ENCODE measurements at places on chromosomes 2 and 18.
A peak's percentile ranks its signal among the peaks of the same experiment; 100 is the strongest.

DNA sequence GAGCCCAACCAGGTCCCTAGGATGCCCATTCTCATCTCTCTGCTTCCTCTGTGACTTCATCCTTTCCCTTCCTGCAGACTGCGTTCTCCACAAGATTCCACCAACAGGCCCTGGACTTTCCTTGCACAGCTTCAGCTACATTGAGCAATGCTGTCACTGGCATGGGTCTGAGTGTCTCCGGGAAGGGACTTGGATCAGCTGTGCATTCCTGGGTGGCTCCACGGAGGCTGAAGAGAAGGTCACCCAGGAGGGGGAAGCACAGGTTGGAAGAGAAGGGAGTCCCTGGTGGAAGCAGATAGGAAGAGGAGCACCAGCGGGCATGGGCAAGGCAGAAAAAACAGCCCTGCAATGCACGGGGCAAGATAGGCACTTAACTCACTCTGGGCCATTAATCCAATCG lies 140.5 kb downstream of the UXS1 start:
- no peak for DNase-seq

- peak; percentile 43 for DNase-seq
Observed at GRCh38 chr2:230643576-230644291, 68.9 kb upstream of the CAB39 start.

DNA sequence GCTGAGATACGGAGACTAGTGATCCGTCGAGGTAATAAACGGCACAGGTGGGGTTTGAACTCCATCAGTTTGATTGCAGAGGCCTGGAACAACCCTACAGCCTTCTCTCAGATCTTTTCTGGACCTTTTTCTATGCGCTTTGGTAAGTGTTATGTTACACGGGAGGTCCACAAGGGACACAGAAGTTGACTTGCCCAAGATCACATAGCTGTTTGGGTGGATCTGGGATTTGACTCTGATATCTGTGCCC lies 1.1 kb upstream of the DNPEP start:
- no peak for DNase-seq

DNA sequence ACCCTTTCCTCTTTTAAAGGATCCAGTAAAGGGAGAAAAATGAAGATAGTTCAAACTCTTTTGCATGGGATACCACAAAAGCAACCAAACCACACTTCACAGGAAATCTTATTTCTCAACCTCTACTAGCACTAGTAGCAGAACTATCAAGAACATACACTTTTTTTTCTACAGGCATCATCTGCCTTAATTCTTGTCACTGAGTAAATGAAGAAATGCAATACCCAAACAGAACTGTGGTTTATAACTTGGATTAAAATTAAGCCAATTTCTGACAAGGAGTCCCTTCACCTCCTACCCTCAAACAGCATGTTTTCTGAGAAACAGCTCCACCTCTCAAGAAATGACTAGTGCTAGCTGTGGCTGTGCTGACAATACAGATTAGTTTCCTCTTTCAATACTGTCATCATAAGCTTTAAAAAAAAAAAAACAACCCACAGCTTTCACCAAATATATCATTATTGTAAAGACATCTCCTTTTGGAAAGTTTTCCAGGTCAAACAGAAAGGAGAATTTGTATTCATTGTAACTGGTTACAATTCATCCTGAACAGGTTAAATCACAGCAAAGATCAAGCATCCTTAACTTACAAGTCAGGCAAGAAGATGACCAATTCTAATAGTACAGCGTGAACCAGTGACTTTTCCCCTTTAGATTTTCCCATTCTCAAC lies 44.4 kb downstream of the PTPN2 start:
- no peak for DNase-seq

GRCh38 chr18:22417496-22418188 lies at the start of gene CTAGE1:
Gene CTAGE1, minus strand, starts transcription at chr18:22417915. Its CDS starts 104 bp downstream, at chr18:22417811.
- no peak for DNase-seq

- DNase-seq, result no peak
Observed at GRCh38 chr2:192969055-192969454, 774.3 kb upstream of the TMEFF2 start.

DNA sequence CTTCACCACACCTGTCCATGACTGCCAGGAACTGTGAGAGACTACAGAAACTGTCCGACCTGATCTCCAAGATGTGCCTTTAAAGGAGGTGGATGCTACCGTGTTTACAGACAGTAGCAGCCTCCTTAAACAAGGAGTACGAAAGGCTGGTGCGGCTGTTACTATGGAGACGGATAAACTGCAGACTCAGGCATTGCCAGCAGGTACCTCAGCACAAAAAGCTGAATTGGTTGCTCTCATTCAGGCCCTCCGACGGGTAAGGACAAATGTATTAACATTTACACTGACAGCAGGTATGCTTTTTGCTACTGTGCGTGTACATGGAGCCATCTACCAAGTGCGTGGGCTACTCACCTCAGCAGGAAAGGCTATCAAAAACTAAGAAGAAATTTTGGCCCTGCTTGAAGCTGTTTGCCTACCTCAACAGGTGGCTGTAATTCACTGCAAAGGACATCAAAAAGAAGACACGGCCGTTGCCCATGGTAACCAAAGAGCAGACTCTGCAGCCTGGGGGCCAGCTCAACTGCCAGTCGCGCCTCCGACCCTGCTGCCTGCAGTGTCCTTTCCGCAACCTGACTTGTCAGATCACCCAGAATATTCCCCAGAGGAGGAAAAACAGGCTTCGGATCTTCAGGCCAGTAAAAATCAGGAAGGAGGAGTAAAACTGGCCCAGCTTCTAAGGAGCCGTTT lies 30.9 kb downstream of the SKA1 start:
- DNase-seq, result no peak

GRCh38 chr2:229740279-229740678 lies 25.9 kb upstream of the DNER start:
- DNase-seq, result no peak

DNA sequence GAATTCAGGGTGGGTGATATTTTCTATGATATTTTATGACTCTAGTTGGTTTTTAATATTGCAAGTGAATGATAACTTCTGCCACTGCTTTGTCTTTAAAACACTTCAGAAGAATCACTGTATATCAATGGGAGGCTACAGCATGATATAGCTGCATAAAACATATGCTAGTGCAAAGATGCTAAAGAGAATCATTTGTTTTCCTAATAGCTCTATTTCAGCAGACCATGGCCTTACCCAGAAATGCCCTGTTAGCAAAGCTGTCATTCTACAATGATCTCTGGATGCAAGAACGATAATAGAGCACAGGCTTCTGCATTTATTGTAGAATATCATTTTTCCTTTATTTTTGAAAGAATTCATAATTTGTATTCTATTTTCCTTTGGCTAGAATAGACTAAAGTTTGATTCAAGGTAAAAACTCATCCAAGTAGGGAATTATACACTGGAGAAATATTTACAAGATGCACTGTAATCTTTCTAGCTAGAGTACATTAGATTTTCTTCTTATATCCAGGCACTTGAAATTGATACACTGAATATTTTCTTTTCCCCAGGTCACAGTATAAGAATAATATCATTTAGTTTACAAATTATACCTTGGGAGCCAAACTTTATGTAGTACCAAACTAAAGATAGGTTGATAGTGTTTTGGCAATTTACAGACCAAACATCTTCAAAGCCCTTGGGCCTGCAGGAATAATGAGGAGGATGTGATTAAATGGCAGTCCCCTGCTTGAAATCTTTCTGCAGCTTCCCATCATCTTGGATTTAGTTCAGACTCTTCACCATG lies 252.6 kb upstream of the LINC00305 start:
- no peak for DNase-seq

GRCh38 chr18:52615943-52616342 lies 275.9 kb downstream of the DCC start:
- no peak for DNase-seq

- no peak for DNase-seq
Observed at GRCh38 chr2:231780123-231780908, 766 bp downstream of the PDE6D start.

GRCh38 chr2:238326801-238327365 lies 6.6 kb downstream of the TRAF3IP1 start:
- no peak for DNase-seq

- DNase-seq, result no peak
Observed at GRCh38 chr2:169291517-169291916, 70.8 kb downstream of the LRP2 start.

GRCh38 chr2:209388446-209389037 lies 35.3 kb upstream of the MAP2 start:
- no peak for DNase-seq

- DNase-seq, result no peak
Observed at GRCh38 chr2:232473467-232473890, 14.2 kb downstream of the ECEL1 start.

- no peak for DNase-seq
Observed at GRCh38 chr2:234630801-234631261, 133.9 kb upstream of the ARL4C start.

DNA sequence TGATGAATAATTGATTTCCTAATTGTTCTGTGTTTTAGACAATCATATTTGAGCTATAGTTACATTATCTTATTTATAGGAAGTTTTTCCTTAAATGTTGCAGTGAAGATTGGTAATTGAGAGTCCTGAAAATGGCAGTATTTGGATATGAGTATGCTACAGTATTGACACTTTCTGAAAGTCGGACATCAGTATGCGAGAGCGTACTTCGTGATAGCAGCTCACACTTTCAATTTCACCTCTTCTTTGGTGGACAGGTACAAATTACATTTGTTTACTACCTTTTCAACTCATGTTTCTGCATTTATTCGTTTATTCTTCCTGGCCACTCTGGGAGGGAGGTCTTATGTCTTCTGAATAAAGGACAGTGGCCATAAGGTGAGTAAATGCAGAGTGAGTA lies 38.7 kb downstream of the EML4 start:
- DNase-seq, result no peak

GRCh38 chr2:41621095-41621494 lies 426.7 kb upstream of the PKDCC start:
- DNase-seq, result no peak

DNA sequence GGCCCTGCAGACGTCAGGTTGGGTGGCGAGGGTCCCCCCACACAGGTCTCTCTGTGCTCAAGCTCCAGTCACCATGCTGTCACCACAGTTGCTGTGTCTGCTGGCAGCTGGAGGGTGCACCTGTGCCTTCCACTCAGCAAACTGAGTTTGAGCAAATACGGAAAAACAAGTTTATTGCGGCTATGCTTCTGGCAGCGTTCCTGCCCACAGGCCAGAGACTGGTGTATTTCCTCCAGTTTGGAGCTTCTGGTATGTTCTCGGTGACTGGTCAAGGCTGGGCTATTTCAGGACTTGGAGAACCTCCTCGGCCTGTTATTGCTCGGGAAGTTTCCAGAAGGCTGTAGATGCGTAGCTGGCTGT lies 132.6 kb downstream of the SEPTIN10 start:
- DNase-seq, result no peak

- DNase-seq, result no peak
Observed at GRCh38 chr2:77391119-77391518, 131.1 kb downstream of the LRRTM4 start.

DNA sequence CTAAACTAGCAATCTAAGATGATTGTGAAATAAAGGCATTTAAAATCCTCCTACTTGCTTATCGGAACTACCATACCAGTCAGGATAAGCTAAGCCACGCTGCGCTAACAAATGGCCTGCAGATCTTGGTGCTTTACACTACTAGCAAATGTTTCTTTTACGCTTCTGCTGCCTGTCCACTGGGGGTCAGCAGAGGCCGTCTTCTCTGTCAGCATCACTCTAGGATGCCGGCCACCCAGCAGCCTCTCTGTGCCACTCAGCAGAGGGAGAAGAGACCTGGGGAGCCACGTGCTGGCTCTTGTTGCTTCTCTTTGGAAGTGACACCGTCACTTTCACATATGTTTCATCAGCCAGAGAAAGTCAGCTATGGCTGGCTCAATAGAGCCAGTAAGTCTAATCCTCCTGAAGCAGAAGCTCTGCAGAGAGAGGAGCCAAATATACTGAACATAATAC lies 36.6 kb downstream of the COPS8 start:
- DNase-seq, result peak; percentile 38

DNA sequence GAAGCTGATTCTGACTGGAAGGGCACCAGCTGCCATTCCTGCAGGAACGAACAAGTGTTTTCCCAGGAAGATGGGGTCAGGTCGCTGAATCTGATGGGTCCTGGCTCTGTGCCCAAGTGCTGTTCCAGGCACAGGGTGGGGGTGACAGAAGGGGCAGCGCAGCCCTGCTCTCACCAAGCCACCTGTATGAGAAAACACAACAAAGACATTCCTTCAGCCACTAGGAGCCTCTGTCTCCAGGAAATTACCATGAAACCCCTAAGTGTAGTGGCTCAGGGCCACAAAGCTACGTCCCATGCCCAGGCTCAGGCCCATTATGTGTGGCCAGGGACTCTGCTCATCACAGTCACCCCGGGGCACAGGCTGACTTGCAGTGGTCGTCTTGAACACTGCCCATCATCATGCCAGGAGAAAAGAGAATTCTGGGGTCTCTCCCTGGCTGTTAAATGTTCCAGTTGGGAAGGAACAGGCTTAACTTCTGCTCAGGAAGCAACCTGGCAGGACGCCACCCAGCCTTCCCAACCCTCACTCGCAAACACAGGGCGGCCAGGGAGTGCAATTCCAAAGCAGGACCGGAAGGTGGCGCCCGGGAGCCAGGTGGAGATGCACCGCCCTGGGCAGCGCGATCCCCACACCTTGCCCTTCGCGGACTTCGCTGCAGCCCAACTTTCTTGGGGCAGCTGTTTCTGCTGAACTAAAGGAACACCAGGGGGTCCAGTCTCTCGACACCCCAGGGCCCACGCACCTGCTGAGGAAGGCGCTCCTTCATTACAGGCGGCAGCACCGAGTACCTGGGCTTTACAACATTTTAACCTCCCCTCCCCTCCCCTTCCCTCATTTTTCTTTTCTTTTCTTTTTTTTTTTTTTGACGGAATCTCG lies 11.0 kb upstream of the SFTPB start:
- peak; percentile 64 for DNase-seq

DNA sequence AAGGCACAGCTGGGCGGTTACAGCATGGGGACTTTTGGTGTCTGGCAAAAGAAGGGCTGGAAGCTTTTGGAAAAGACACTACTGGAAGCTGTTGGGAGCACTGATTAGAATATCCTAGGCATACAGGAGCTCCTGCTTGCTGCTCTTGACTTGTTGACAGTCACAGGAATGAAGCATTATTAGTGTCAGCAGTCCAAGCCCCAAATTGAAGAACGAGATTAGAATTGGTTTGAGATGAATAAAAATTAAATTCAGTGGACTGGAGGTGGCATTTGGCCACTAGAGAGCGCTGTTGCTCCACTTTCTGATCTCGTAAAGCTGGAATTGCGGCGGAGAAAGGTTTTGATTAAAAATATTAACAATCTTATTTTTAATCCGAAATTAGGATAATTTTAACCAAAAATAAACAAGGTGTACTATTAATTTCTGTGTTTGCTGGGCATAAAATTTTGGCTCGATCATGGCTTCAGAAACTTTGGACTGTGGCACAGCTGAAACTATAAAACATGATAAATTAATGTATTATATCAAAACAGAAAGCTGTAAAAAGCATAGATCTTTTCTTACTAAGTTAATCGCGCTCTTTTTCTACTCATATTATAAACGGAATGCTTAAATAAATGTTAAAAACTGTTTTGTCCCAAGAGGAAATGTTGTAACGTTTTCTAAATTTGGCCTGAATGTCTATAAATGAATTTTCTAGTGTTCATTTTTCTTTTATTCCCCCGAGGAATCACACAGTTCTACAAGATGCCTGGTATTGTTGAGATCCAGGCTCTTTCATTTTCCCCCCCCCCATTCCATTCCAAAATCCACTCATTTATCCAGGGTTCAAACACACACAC lies 2.4 kb upstream of the HOXD8 start:
- peak; percentile 21 for DNase-seq
